Fibroblast of skin of scalp (primary cell): ENCODE measurements at places on chromosomes 3 and 15.

DNA sequence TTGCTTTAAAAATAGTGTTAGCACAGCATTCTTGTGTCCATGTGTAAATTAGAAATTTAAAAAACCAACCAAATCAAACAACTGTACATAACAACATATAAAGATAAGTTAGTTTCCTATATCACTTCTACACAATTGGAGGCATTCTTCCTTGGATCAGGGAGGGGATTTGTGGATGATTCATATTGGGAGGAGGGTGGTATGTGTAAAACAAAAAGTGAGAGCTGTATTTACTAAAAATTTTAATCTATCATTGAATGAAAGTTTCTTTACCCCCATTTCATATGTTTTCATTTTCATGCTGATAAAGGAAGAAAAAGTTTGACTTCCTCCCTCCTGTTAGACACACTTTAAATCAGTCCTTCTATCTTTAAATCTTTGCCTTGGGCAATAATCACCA, 325.0 kb downstream of the SATB1 start:
- DNase-seq, result no peak

DNA sequence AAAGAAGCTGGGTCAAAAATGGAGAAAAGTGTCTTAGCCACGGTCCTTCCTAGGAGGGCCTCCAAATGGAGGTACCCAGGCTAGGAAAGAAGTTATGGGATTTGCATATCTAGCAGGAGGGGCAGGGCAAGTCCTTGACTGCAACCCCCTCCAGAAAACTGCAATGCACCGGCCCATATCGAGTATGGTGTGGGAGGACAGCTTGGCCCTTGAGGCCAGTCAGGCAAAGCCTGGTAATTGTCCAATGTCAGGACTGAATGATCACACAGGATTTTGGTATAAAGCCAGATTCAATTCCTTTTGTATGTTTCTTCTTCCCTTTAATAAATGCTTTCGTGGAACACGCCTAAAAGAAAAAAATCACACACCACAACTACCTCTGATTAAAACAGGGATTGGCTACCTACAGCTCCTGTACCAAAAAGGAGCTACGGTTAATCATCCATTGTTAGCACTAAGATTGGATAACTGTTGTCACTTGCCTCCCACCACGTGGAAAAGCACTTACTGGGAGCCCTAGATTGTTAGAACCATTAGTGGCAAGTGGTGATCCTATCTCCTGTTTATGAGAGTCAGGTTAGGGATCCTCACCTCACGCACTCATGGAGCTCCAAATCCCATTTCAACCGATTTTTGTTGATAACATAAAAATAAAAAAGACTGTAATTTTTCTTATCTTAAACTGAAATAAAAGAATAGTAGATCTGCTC, 1.2 kb downstream of the ZNF770 start:
- no peak for DNase-seq

DNA sequence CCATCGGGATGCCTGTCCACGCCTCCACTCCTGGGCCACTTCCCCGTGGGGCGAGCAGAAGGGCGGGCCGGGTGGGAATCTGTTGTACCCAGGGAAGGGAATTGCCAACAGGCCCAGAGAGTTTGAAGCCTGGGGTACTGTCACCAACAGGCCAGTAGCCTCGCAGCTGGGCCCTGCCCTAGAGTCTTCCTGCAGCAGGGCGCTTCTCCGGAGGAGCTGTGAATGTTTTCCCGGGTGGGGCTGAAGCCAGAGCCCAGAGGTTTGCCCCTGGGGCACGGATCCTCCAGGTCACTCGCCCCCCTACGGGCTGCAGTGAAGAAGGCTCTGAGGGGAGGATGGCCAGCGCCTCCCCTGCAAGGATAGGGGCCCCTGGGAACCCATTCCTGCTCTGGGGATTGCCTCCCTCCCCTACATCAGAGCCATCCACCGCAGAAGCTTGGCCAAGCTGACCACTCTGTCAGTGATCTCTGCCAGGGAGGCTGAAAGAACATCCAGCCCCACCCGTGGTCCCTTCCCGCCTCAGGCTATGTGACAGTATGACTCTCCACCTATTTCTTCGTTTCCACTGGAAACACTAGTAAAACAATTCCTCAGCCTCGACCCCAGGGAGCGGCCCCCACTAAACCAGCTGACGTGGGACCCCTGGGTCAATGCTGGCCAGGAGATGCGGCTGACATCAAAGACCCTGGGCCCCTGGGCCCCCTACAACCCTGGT, 16.8 kb downstream of the CIDEC start:
- DNase-seq, result no peak

DNA sequence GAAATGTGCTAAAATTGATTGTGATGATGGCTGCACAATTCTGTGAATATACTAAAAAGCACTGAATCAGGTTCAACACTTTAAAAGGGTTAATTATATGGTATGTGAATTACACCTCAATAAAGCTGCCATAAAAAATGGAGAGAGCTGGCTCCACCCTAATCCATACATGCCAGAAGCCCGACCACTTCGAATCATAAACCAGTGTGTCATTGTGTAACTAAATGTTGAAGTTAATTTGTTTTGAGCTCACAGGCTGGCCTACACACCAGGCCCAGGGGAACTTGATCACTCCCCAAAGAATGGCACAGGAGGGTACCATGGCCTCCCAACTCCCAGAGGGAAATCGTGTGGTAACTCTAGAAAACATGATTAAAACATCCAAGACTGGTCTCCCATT, 14.0 kb downstream of the PLCD1 start:
- DNase-seq, result no peak

DNA sequence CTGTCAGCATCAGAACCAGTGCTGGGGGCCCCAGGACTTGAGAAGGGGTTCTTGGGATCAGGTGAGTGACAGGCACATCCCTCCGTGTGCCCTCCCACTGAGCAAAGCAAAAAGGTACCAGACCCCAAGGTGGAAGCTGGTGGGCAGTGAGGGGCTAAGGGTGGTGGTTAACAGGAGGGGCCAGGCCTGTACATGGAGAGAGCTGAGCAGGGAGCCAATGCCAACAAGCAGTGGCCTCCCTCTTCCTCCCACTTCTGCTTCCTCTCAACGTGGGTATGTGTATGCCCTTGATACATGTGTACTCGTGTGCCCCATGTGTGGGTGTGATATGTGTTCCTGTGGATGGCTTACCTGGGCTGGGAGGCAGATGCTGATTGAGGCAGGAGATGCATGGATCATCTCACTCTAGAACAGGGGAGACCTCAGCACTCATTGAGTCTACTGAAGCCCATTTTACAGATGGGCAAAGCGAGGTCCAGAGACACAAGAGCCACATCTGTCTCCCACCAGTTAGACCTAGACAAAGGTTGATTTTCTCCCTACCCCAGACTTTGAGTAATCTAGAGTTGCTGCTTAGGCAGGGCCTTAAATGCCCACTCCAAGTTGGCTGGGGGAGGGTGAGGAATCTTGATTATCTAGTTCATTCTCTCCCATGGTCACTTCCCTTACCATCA, 945 bp downstream of the VIPR1 start:
- DNase-seq, result no peak

GRCh38 chr15:80152896-80153876, at the start of gene FAH:
TSS of gene FAH (plus strand) at chr15:80152999. CDS start at chr15:80153055, 56 bp downstream.
- peak; percentile 55 for DNase-seq

DNA sequence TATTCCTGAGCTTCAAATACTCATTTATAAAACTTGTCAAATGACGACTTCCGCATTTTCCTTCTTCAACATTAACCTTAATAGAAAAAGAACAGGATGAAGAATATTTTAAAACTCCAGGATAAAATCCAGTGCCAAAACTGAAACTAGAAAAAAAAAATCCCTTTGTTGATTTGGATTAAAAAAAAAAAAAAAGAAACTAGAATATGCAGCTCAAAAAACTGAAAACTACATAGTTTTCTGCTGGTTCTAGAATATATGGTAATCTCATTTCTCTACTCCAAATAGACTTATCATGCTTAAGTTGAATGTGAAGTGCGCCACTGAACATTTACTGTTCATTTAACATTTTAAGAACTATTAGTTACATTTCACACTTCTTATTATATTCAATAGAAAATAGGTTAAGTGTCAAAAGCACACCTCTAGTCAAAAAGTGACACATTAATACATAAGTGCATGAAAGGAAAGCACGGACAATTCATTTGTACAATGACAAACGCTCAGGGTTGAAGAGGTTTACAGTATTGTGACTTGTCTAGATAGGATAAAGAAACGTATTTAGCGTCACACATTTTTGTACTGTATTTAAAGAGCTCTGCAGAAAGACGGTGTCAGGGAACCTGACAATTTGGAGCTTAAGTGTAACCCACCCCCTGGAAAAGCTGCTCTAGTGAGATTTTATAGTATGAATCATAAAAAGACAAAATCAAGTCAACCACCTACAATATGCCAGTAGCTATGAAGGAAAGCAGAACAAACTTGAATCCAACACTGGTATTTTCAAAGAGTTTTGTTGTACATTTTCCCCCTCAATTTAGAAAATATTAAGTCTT, 5.8 kb downstream of the TRA2B start:
- DNase-seq, result no peak

- no peak for DNase-seq
Measured at GRCh38 chr3:101536266-101536665, 23.3 kb upstream of the SENP7 start.

GRCh38 chr3:188819939-188820338, 351.8 kb upstream of the TPRG1 start:
- DNase-seq, result no peak

GRCh38 chr15:81338170-81339007, 14.4 kb upstream of the STARD5 start:
- DNase-seq, result peak; percentile 96

- DNase-seq, result peak; percentile 20
Measured at GRCh38 chr3:165466856-165467255, 270.7 kb upstream of the SLITRK3 start.

GRCh38 chr3:101638261-101638745, 38.6 kb downstream of the ZBTB11 start:
- DNase-seq, result no peak

GRCh38 chr3:117266806-117267205, 557.2 kb downstream of the TUSC7 start:
- no peak for DNase-seq

DNA sequence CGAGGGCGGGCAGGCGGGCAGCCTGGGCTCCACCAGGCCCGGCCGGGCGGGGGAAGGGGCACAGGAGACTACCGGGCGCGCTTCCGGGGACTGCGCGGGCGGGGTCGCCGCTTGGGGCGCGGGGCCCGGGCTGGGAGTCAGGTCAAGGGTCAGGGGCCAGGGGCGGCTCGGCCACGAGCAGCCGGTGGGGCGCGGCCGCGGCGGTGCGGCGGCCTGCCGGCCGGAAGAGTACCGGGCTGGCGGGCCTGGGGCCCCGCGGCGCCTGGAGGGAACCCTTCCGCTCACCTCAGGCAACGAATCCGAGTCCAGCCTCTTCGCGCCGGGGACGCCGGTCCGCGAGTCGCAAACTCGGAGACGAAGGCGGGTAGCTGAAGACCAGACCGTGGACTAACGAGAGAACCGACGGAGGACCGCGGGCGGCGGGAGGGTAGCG, 225 bp downstream of the RHOA start:
- DNase-seq, result peak; percentile 33

DNA sequence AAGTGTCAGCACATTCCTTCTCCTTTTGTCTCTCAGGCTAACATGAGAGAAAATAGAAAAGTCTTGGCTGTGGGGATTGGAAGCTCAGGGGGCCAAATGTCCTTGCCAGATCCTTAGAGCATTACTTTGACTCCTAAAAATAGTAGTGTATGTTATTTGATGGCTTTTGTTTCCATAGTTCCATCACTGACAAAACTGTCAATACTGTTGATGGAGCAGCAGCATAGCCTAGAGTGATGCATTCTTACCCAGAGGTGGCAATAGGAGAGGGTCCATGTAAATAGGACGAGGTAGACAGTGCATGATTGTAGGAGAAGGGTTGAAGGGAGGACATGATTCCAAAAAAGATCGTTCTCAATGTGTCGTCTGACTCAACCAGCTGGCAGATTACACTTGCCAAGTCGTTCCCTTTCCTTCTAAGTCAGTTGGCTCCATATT, 282.7 kb upstream of the TPRG1 start:
- DNase-seq, result peak; percentile 32

DNA sequence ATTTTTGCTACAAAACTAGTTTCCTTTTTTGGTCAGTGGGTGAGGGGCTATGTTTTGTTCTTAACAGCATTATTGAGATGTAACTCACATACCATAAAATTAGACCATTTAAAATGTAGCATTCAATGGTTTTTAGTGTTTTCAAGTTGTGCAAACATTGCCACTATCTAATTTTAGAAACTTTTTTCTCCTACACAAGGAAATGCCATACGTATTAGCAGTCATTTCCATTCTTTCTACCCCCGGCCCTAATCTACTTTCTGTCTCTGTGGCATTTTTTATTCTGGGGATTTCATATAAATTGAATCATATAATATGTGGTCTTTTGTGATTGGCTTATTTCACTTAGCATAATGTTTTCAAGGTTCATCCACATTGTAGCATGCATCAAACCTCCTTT, 55.0 kb upstream of the TIPARP start:
- peak; percentile 87 for DNase-seq

DNA sequence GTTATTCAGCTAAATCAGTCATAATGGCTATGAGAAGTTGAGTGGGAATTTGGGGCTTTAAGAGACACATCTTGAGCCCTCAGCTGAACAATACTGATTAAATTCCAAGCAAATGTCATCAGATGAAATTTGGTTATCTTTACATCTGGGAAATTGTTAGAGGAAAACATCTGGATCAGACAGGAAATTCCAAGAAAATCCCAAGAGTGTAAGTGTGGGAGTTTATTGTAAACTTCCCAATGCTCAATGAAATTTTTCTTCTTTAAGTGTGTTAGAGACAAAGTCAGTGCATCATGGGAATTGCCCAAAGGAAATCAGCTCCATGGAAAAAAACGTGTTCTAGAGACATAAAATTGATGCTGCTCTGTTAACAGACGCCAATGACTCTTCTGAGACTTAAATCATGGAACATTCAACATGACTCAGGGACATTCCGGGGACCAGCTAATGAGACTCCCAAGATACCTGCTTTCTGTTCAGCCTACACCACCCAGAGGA, 19.8 kb upstream of the DCLK3 start:
- peak; percentile 33 for DNase-seq

DNA sequence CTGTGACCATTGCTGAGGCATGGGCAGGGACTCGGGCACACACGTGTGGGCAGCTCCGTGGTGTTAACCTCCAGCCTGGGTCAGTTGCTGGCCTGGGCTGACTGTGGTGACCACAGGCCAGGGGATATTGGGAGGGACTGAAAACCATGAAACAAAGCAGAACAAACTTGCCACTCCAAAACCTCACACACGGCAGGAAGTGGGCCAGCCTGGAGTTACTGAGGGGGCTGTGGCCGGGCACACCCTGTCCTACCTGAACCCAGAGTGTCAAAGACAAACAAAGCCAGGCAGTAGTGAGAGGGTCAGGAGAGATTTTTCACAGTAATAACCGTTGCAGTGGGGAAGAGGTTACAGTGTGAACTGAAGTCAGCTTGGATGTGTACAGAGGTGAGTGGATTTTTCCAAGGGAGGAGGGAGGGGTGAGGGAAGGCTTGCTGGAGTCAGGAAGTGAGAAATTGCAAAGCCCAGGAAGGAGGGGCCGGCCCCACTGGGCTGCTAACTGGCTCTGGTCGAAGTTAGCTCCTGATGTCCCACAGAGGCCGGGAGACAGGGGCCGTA, 40.0 kb upstream of the ATP10A start:
- peak; percentile 68 for DNase-seq

DNA sequence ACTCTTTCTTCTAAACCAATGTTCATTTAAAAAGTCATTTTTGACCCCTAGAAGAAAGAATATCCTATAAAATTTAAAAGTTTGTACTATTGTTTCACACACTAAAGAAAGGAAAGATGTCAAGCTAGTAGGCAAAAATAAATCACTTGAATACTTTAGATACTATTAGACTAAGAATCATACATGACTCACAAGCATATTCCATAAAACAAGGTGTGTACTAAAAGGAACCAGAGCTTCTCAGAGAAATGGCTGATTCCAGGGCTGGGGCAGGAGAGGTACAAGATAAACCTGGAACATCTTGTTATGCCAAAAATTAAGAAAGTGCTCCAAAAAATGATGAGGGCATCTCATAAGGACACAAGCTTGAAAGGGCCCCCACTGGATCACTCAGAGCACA, 8.7 kb downstream of the DLG1 start:
- no peak for DNase-seq
